Left ventricle myocardium inferior (tissue), 1 donor: ENCODE measurements at places on chromosomes 5 and 9. TPM values are rescaled to one million over a fixed set of nuclear protein-coding genes. Genes with fewer than 3 reads are reported as not detected.

GRCh38 chr9:85268131-85268530 lies 473.6 kb downstream of the AGTPBP1 start:
- no peak for DNase-seq
- H3K4me1 ChIP-seq = no peaks in the 10 kb centered on the region
- peaks cover 27% of the 10 kb centered on the region for H3K27me3 ChIP-seq
- no peak overlapping the region for H3K27ac ChIP-seq

DNA sequence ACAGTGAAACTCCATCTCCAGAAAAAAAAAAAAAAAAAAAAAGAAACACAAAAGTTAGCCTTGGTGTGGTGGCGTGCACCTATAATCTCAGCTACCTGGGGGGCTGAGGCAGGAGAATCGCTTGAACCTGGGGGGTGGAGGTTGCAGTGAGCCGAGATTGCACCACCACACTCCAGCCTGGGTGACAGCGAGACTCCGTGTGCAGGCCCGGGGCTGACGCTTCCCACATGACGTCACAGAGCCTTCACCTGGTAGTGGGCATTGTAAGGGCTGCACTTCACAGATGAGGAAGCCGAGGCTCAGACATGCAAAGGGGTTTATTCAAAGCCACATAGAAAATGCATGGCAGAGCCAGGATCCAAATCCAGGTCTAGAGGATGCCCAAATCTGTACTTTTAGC lies 114.2 kb downstream of the GAPVD1 start:
- no peak for DNase-seq
- H3K27ac ChIP-seq = no peak overlapping the region
- no peak overlapping the region for H3K4me3 ChIP-seq
- H3K36me3 ChIP-seq = no peaks in the 10 kb centered on the region
- H3K4me1 ChIP-seq = peaks cover 17% of the 10 kb centered on the region

DNA sequence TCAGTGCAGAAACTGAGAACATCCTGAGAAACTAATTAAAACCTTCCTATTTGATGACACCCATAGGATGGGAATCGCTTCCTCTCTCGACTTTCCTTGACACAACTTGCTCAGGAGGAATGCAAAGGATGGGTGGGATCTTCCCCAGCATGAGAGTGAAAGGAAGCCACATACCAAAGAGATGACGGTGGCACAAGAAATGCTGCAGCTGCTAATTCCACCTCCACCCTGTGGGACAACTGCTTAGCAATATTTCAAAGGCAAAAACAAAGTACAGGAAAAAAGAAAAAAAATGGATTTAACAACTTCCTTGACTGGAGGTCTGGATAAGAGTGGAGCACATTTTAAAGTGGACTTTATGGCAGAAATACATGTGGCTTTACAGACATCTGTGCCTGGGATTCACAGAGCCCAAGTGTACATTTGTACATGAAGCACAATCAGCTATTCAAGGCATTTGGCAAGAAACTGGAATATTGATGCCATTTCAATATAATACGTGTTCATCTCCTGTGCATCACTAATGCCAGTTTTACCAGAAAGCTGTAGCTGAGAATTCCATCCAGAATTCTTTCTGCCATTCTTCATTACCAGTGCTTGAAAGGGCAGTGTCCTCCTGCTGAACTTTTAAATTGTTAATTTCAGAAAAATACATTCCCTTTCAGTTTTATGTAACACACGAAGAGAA lies 359.2 kb upstream of the ACTBL2 start:
- peaks cover 35% of the 10 kb centered on the region for H3K4me1 ChIP-seq
- no peak for DNase-seq
- no peak overlapping the region for H3K4me3 ChIP-seq
- peak overlapping the region; percentile 65 for H3K27ac ChIP-seq
- no peaks in the 10 kb centered on the region for H3K36me3 ChIP-seq

The FBP2 gene
- 0.33 TPM for total RNA-seq

The SHOC1 gene
- total RNA-seq = not detected
